ENCODE measurements at places on chromosomes 3 and 15. TPM values are rescaled to one million over a fixed set of nuclear protein-coding genes. Genes with fewer than 3 reads are reported as not detected.

KLHL6 gene
- not detected for total RNA-seq

SUCNR1 gene
- 2.1 TPM for total RNA-seq

SNUPN gene
- 37.3 TPM for total RNA-seq

GOLGA6L4 gene
- 2.2 TPM for total RNA-seq

CSPG4 gene
- 0.35 TPM for total RNA-seq

SECISBP2L gene
- total RNA-seq, result 52.0 TPM
